Left ventricle myocardium inferior (tissue), 1 donor: ENCODE measurements at places on chromosomes 5 and 9. TPM values are rescaled to one million over a fixed set of nuclear protein-coding genes. Genes with fewer than 3 reads are reported as not detected.
A peak's percentile ranks its signal among the peaks of the same experiment; 100 is the strongest.

The PLEKHG4B gene
- not detected for total RNA-seq

The GABRA1 gene
- total RNA-seq = not detected

The HTR4 gene
- 0.99 TPM for total RNA-seq

The DBH gene
- not detected for total RNA-seq

The PWWP2A gene
- total RNA-seq = 9.9 TPM

The RUFY1 gene
- 21.5 TPM for total RNA-seq

The EIF4E1B gene
- total RNA-seq = not detected

The CD74 gene
- total RNA-seq = 251 TPM

The PCA3 gene
- not detected for total RNA-seq

The SPEF2 gene
- 2.7 TPM for total RNA-seq

The HTR1A gene
- not detected for total RNA-seq

The EIF4EBP3 gene
- 13.1 TPM for total RNA-seq

The CD14 gene
- total RNA-seq = 26.2 TPM

The TAF11L11 gene
- total RNA-seq = not detected

The PRRC1 gene
- total RNA-seq = 19.6 TPM

The CCDC180 gene
- 2.4 TPM for total RNA-seq

The ENTREP1 gene
- total RNA-seq = 22.1 TPM

GRCh38 chr5:73823508-73823925, 197.5 kb downstream of the ARHGEF28 start:
- DNase-seq = no peak

DNA sequence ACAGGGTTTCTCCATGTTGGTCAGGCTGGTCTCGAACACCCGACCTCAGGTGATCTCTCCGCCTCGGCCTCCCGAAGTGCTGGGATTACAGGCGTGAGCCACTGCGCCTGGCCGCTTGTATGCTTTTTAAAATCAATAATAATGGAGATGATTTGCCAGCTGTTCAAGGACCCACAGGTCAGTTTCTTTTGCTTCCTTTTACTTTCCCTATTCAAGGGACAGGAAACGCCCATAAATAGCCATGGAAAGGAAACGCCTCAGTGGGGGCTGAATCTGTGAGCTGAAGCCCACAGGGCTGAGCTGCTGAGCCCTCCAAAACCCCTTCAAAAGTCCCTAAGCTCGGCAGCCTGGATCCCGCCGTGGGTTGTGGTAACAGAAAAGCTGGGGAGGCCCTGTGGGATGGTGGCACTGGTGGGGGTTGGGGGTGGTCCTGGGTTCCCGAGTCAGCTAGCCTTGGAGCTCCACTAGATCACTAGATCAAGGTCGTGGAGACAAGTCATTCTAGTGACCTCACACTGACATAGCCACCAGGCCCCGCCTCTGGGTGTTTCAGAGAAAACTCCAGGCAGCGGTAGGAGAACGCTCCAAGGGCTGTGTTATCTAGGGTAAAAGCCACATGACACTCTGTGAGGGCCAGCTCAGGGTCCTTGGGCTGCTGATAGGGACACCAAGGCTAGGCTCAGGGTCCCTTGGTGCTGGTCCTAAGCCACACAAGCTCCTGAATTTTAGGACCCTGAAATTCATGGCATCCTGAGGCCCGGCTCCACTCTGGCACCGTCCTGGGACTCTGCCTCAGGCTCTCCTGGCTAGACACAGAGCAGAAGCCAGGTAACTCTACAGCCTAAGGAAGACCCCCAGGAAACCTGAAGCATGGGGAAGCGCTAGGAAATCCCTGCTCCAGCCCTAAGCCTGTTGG, 18.0 kb upstream of the DUSP1 start:
- DNase-seq = peak; percentile 37

DNA sequence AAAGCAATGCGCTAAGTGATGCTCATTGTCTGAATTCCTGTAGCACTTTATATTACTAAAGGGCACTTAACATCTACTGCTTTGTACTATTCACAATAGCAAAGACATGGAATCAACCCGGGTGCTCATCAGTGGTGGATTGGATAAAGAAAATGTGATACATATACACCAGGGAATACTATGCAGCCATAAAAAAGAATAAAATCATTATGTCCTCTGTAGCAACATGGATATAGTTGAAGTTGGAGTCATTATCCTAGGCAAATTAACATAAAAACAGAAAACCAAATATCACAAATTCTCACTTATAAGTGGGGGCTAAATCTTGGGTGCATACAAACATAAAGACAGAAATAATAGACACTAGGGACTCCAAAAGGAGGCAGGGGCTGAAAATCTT, 308.3 kb downstream of the TRPM3 start:
- DNase-seq = no peak

DNA sequence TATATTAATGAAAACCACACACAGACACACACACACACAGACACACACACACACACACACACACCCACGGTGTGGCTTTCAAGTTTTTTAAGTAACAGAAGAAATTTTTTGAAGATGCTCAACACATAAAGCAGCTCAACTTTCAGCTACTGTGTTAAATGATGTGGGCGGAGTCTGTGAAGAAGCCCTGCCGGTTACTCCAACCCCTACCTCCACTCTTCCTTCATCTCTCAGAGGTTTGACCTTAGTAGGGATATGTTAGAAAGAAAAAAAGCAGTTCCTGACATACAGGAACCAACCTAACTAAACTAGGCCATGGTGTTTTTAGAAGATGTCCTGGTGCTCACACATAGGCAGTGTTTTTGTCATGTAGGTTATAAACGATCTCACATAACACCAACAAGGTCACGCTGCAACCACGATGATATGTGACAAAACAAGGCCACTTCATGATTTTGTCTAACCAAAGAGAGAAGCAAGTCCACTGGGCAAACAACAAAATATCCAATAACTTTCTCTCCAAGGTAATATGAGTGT, 112.8 kb downstream of the EMB start:
- DNase-seq = no peak

DNA sequence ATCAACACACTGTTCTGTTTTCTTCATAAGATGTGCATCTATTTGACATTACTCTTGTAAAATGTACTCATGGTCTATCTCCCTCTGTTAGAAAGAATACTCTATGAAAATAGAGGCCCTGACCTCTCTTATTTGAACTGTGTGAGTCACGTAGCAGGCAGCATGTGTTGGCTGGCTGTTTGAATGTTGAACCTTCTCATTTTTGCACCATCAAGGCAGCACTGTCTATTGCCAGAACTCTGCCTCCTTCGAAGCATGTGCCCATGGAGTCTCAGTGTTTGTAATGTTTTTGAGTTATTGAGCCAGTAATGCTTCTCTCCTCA, 144.4 kb downstream of the ALDH1A1 start:
- DNase-seq = no peak

GRCh38 chr9:129379181-129379836, 201.2 kb upstream of the IER5L start:
- DNase-seq = no peak

GRCh38 chr5:14054965-14055963, 87.9 kb upstream of the TRIO start:
- DNase-seq = no peak

DNA sequence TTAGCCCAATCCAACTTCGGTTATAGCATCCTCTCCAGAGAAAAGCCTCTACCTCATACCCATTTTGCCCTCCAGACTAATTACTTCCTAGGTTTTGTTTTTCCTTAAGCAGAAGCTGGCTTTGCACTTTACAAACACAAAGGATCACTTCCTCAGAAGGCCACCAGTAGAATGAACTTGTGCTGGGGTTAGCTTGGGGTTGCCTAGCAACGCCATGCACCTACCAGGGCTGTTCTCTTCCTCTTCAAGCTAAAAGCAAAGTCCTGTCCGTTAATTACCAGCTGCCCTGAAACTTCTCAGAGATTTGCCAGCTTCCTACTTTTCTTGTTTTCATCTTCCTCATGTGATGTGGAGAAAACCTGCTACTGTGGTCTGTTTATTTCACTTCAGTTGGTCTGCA, 132.0 kb upstream of the WWC1 start:
- DNase-seq = no peak

GRCh38 chr5:66653325-66653724, 57.1 kb downstream of the MAST4 start:
- DNase-seq = no peak

DNA sequence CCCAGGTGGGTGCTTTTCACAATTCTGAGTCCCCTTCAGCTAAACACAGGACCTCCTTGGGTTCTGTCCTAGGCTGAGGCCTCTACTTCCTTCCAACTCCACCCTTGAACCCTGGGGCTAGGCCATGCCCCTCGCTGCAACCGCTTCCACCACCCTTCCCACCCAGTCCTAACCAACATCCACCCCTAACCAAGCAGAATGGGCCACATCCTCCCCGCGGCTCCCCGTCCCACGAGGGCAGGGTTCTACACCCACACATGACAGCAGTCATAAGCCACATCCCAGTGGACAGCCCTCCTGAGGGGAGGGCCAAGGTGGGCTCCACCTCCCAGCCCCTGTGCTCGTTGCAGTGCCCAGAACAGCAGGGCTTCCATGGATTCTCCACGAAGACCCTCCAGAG, 65.8 kb downstream of the SHB start:
- no peak for DNase-seq

- DNase-seq = peak; percentile 9
Observed at GRCh38 chr9:128114326-128115186, 13.0 kb downstream of the PTGES2 start.

DNA sequence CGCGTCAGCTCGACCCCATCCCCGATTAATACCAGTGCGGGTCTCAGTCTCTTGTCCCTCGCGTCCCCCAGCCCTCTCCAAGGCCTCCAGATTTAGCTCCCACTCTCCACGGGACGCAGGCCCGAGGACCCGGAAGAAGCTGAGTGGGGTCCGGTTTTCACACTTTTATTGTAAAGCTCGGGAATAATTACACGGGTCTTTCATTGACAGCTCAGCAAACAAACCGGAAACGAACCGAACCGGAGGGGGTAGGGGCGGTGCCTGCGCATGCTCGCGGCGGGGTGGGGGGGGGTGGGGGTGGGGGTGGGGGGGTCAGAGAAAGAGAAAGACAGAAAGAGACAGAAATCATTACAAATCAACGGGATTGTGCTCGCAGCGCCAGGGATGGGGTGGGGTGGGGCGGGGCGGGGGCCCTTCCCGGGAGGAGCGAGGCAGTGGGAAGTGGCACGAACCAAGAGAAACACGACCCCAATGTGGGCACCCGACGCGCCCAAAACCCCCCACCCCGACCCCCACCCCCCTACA, 27.9 kb downstream of the PCDH1 start:
- DNase-seq = peak; percentile 48

GRCh38 chr9:33506626-33507370, 17.3 kb upstream of the ANKRD18B start:
- DNase-seq = no peak

DNA sequence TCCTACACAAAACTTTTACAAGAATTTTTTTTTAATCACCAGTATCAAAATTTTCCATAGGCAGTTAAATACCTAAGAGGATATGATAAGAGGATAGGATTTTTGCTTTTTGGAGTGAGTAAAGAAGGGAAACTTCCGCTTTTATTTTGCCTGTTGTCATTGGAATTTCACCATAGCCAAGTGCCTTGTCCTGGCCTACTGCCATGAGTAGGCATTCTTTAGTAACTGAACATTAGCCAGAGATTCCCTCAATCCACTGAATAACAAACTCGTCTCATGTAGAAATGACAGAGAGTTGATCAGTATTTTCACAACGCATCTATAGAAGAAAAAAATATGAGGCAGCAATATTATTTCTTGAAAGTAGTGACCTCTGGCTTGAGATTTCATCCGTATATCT, 289.6 kb upstream of the ADAMTSL1 start:
- DNase-seq = no peak

DNA sequence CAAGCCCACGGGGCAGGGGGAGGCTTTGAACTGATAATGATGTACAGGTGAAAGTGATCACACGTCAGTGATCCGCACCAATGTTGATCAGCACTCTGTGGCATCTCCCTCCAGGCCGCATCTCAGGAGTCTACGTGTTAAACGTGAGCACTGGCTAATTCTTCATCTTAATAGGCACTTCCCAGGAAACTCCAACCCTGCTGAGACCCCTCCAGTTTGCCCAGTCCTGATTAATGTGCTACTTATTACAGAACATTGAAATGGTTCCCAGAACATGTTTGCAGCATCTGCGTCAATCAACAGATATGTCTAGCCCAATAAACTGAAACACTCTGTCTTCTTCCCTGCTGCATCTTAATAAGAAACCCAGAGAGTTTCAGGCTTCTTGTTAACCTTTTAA, 298.4 kb downstream of the DEPDC1B start:
- DNase-seq = no peak

GRCh38 chr5:180990086-180990881, 1.6 kb downstream of the BTNL3 start:
- DNase-seq = no peak

DNA sequence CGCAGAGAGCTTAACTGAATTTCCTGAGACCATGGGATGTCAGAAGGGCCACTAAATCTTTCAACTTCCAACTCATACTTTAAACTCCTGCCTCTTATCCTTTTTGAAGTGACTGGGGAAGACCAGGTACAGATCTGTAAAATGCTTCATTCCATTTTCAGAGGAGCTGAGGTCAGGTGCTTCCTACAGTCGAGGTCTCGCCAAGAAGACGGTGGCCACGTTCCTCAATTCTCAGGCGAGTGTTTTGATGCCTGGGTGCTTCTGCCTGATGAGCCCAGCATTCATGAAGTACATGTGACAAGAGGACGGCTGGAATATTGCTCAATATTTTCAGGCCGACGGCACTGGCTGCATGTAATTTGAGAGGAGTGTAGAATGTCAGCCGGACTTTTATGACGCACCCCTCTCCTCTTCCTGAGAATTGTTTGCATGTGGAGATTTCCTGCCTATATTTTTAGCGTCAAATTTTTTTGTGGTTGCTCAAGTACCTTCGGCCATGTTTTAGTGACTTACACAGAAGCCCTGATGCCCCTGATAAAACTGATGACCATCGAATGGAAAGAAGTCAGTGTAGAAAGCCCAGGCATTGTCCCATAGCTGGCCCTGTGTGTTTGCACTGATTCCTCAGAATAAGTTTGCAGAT, 38.8 kb upstream of the GLRX start:
- peak; percentile 50 for DNase-seq

GRCh38 chr5:14545308-14545707, 36.3 kb upstream of the OTULINL start:
- DNase-seq = no peak

GRCh38 chr9:115910959-115911358, 242.6 kb upstream of the PAPPA start:
- DNase-seq = no peak

DNA sequence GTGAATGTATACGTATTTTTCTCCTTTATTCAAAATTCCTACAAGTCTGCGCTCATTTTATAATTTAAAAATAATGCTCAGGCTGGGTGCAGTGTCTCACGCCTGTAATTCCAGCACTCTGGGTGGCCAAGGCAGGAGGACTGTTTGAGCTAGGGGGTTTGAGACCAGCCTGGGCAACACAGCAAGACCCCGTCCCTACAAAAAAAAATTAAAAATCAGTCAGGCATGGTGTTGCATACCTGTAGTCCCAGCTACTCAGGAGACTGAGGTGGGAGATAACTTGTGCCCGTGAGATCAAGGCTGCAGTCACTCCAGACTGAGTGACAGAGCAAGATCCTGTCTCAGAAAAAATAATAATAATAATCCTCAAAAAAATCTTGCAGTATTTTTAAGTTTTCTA, 7.8 kb downstream of the UIMC1 start:
- no peak for DNase-seq
